ENCODE measurements at places on chromosomes 6 and 20.

DNA sequence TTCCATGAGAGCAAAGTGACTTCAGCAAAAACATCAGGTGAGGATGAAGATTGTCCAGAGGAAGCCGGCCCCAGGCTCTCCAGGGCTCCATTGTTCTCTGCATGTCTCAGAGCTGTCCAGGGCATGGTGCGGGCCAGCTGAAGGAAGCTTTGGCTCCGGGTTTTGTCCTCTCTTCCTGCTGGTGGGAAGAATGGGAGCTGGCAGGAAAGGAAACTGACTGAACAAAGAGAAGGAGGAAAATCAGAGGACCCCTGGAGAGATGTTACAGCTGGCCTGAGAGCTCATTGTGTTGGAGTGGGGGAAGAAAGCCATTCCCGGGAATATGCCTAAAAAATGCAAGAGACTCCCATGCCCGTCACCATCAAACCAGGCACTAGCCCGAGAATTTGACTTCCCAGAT is 27.1 kb downstream of the PRND start:
- no peak for DNase-seq

DNA sequence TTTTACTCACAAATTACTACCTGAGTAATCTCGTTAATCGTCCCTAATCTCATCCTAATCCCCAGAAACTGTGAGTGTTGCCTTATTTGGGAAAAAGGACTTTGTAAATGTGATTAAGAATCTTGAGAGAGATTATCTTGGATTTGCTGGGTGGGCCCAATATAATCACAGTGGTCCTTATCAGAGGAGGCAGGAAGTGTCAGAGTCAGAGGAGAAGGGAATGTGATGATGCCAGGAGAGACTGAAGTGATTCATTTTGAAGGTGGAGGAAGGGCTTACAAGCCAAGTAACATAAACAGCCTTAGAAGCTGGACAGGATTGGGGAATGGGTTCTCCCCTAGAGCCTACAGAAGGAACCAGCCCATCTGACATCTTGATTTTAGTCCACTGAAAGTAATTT is 16.7 kb downstream of the RPP21 start:
- DNase-seq: no peak

GRCh38 chr20:58173930-58174707 is 54.3 kb downstream of the ANKRD60 start:
- DNase-seq: no peak

GRCh38 chr20:38301309-38301708 is 2.6 kb upstream of the BPI start:
- peak; percentile 32 for DNase-seq

GRCh38 chr20:15496501-15497039 is 1076.7 kb downstream of the KIF16B start:
- DNase-seq: no peak

GRCh38 chr20:32110727-32111126 is 1.2 kb downstream of the TM9SF4 start:
- DNase-seq: peak; percentile 46

DNA sequence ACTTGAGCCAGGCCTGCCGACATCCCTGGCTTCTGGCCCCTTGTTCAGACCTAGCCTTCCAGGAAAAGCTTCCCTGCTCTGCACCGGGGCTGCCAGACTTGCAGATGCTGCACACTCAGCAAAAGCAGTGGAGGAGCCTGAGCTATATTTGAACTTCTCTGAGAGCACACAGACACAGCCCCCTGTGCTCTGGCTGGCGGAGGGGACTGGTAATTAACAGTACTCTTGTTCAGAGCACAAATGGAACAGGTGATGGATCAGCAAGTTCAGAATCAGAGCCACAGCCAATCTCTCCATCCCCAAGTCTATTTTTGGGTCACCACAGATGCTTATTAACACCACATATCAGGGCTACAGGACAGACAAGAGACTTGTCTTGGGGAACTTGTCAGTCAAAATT is 27.6 kb upstream of the RIMS4 start:
- DNase-seq: no peak

DNA sequence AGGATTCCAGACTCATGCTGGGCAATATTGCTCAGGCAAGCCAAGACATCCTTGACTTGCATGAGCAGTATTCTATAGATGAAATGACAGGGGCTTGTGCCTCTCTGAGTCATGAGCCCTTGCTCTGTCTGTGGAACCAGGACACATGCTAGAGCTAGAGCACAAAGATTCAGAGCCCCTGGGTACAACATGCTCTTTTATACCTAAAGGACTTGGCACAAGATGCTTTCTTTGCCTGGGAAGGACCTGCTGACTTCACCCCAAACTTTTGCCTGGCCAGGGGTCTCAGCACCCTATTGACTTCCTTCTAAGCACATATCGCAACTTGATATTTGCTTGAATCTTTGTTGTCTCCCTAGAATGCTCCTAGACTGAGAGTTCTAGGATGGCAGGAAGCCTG is 27.4 kb downstream of the TGM6 start:
- DNase-seq: no peak

- no peak for DNase-seq
Measured at GRCh38 chr6:98958776-98959175, 11.0 kb upstream of the FBXL4 start.
